ENCODE measurements at places on chromosomes 5 and 9. TPM values are rescaled to one million over a fixed set of nuclear protein-coding genes. Genes with fewer than 3 reads are reported as not detected.

RAI14 gene
- total RNA-seq: 36.0 TPM

SAP30L gene
- 35.5 TPM for total RNA-seq

DNA sequence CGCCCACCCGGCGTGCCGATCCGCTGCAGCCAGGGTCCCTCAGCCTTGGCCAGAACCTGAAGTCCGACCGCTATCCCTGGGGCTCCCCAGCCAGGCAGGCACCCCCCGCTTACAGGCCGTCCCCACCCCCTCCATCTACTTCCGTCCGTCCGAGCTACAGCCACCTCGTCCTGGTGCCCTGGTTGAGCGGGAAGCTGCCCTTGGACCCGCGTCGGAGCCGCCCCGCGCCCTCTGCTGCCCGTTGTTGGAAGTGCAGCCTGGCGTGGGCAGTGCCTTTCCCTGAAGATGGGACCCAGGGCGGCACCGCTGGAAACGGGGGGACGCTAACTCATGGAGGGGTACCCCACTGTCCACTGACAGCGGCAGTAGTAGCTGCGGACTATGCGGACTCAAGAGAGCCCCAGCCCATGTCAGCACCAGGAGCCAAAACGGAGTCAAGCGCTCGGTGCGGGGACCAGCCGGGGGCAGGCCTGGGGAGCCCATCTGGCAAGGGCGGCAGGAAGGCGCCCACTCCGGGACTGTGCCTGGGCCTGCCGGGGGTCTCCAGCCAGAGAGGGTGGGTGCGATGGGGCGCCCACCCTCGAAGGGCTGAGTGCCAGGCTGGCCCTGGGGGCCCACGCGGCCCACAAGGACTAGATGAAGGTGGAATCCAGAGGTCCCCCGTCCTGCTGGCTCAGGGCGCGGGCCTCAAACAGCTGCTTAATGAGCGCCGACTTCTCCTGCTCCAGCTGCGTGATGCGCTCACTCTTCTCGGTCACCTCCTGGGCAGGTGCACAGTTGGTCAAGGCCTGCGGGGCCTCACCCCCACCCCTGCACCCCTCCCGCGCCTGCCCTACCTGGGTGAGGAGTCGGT is 6.1 kb downstream of the SAPCD2 start:
- peaks cover 42% of the 10 kb centered on the region for H3K36me3 ChIP-seq
- H3K4me1 ChIP-seq: peaks cover 34% of the 10 kb centered on the region
- no peak overlapping the region for H3K4me3 ChIP-seq
- peaks cover under 1% of the 10 kb centered on the region for H3K27me3 ChIP-seq

MAP3K1 gene
- total RNA-seq: 31.7 TPM

ADAMTSL2 gene
- total RNA-seq: 6.9 TPM

GRCh38 chr5:156920042-156920860 is 42.8 kb downstream of the TIMD4 start:
- H3K4me1 ChIP-seq: no peaks in the 10 kb centered on the region
- no peak overlapping the region for H3K27ac ChIP-seq
- peak; percentile 43 for DNase-seq
- no peaks in the 10 kb centered on the region for H3K27me3 ChIP-seq
- no peak overlapping the region for H3K4me3 ChIP-seq

DNA sequence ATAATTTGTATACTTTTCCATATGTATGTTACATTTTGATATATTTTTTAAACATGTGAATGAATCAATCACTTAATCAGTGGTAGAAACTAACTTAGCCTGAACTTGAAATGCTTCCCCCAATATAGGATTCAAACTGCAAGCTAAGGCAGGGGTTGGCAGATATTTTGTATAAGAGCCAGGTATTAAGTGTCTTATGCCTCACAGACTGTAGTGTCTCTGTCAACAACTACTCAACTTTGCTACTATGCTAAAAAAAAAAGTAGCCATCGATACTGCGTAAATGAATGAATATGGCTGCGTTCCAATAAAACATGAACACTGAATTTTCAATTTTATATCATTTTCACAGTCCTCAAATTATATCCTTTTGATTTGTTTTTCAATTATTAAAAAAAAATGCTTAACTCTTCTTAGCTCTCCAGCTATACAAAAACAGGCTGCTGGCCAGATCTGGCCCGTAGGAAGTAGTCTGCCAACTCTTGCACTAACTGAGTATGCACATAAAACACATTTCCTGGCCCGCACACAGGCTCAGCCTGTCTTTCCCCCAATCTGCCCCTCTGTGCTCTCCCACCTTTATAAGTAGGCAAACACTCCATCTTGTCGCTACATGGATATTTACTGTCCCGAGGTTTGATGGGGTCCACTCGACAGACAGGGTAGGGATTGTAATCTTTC is 91.8 kb downstream of the SAXO1 start:
- no peak overlapping the region for H3K4me3 ChIP-seq
- no peak overlapping the region for H3K27ac ChIP-seq
- H3K27me3 ChIP-seq: no peaks in the 10 kb centered on the region
- no peak for DNase-seq

DEPDC1B gene
- total RNA-seq: 6.5 TPM

DNA sequence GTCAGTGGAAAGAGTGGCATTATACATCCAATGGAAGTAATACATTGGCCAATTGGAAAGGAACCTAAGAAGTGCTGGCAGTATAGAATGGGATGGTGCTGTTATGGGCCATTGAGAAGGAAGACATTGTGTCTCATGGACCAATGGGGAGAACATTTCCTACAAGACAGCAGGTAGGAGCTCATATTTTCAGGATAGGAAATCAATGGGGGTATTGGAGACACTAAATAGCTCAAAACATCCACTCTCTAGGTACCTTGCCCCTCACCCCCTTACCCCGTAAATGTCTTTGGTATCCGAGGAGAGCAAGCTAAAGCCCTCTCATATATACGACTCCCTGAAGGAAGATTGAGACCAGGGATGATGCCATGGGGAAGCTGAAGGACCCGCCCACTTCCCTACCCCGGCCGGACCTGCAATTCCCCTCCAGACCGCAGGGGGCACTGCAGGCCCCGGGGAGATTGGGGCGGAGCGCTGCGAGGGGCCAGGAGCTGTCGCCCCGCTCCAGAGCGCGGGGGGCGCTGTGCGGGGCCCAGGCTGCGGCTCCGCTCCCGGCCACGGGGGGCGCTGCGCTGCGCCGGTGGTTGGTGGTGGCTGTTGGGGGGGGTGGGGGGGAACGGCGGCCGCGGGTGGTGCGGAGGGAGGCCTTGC is at the start of gene KDM3B:
Gene KDM3B (plus strand): TSS at position 615 of the 651 bp plus-strand sequence. CDS start 111 bp downstream, outside the sequence.
- peaks cover 21% of the 10 kb centered on the region for H3K36me3 ChIP-seq
- peak within 1 kb of the TSS; percentile 89 for H3K4me3 ChIP-seq
- DNase-seq: peak; percentile 93

DNA sequence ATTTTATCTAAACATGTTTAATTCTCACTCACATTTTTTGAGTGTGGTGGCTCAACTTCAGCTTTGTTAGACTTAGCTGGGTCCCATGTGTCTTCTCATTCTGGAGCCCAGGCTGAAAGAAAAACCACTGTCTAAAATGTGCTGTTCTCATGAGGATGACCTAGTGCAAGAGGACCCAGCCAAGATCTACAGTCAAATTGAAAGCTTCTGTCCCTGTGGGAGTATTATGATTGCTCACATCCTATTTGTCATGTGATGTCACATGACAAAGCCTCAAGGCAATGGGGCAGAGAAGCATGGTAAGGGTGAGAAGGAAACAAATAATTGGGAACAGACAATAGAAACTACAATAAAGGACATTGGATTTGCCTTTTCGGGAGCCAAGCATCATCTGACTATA is 113.4 kb upstream of the ASTN2 start:
- no peaks in the 10 kb centered on the region for H3K4me1 ChIP-seq
- H3K27me3 ChIP-seq: no peaks in the 10 kb centered on the region
- H3K4me3 ChIP-seq: no peak overlapping the region
- no peaks in the 10 kb centered on the region for H3K36me3 ChIP-seq
- peak overlapping the region; percentile 3 for H3K27ac ChIP-seq
- DNase-seq: no peak

EGFLAM gene
- total RNA-seq: 124 TPM

PDE6A gene
- total RNA-seq: 0.10 TPM

DNA sequence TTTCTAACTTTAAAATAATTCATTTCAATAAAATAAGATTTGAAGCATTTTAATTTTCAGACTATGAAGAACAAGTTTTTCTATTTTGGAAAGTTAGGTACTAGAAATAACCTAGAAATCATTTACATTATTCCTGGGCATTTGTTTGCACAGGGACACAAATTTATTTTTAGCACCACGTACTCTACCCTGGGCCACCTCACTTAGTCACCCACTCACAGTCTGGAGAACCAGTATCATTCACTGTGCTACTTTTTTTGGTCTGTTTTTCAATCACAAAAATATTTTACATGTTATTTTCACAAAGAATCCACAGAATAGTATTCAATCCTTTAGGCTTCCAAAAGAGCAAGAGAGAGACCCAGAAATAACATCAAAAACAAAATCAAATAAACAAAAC is 128.6 kb upstream of the ACOT12 start:
- no peaks in the 10 kb centered on the region for H3K36me3 ChIP-seq
- no peaks in the 10 kb centered on the region for H3K27me3 ChIP-seq
- H3K4me1 ChIP-seq: no peaks in the 10 kb centered on the region

CSNK1G3 gene
- total RNA-seq: 76.3 TPM

MYOT gene
- total RNA-seq: 8.3 TPM

- no peak overlapping the region for H3K4me3 ChIP-seq
- H3K27ac ChIP-seq: no peak overlapping the region
- no peaks in the 10 kb centered on the region for H3K4me1 ChIP-seq
- no peak for DNase-seq
- H3K27me3 ChIP-seq: no peaks in the 10 kb centered on the region
Observed at GRCh38 chr9:80320916-80321315, 749.2 kb downstream of the TLE4 start.

- no peak for DNase-seq
- H3K27me3 ChIP-seq: no peaks in the 10 kb centered on the region
Observed at GRCh38 chr5:149801307-149801990, 71.3 kb downstream of the PPARGC1B start.

DNA sequence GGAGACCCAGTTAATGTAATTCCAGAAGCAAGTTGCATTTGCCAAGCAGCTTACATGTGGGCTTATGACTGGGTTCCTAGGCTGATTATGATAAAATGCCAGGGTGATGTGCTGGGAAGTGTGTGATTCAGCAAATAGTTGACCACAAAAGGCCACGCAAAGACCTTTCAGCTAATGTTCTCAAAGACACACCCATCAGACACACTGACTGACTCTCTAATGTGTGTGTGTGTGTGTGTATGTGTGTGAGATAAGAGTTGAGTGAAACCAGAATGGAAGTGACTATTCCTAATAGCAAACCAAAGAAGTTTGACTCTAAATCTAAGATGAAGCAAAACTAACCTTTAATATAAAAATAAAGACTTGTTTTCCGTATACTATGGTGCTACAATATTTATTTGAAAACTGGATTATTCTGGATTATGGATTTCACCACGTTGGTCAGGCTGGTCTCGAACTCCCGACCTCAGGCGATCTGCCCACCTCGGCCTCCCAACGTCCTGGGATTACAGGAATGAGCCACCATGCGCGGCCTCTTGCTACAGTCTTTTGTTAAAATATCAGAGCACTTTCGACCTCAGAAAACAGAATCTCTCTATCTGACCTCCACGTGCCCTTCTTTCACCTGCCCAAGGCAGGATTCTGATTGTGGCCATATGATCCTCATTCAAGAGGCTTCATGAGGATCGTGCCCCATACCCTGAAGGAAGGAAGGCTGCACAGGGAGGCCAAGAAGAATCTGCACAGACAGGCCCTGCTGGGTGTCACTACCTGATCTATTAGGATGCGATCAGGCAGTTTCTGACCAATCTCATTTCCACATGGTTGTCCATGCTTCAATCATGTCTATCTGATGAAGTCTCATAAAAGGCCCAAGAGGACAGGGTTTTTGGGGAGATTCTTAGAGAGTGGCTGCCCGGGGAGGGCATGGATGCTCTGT is 75.6 kb downstream of the USP20 start:
- no peak overlapping the region for H3K27ac ChIP-seq
- no peak for DNase-seq
- H3K4me3 ChIP-seq: no peak overlapping the region
- H3K36me3 ChIP-seq: peaks cover 30% of the 10 kb centered on the region
- no peaks in the 10 kb centered on the region for H3K27me3 ChIP-seq

DNA sequence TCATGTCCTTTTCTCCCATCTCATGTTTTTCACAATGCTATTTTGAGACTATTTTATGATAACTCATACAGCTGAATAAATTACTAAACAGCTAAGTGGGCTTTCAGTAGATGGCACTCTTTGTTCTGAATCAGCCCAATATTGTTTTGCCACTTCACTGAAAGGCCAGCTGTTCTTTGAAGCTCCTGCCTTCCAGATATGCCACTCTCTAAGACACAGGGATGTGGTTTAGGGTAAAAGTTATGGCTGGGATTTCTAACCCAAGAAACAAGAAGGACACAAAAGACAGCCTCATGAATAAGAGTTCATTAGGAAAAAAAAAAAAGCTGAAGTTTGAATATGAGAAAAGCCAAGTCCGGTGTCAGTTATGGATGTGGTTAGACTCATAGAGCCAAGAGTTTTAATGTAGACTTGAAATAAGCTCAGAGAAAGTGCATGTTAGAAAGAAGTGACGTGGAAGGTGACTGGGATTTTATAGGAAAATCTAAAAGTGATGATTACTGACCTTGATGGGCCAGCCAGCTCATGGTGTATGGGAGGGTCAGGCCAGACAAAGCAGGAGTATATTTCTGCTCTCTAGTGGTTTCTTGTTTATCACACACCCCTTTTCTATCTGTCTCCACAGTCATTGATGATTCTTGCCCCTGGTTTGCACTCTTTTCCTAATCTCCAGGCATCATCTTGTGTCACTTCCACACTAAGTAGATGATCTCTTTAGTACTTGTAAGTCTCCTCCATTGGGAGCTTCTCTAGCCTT is 488.5 kb downstream of the NR2F1-AS1 start:
- H3K27ac ChIP-seq: no peak overlapping the region
- no peak overlapping the region for H3K4me3 ChIP-seq
- no peaks in the 10 kb centered on the region for H3K36me3 ChIP-seq

GRCh38 chr5:42089705-42090104 is 164.6 kb downstream of the FBXO4 start:
- H3K27ac ChIP-seq: no peak overlapping the region
- H3K4me1 ChIP-seq: no peaks in the 10 kb centered on the region
- no peak overlapping the region for H3K4me3 ChIP-seq
- no peak for DNase-seq
- no peaks in the 10 kb centered on the region for H3K36me3 ChIP-seq

DNA sequence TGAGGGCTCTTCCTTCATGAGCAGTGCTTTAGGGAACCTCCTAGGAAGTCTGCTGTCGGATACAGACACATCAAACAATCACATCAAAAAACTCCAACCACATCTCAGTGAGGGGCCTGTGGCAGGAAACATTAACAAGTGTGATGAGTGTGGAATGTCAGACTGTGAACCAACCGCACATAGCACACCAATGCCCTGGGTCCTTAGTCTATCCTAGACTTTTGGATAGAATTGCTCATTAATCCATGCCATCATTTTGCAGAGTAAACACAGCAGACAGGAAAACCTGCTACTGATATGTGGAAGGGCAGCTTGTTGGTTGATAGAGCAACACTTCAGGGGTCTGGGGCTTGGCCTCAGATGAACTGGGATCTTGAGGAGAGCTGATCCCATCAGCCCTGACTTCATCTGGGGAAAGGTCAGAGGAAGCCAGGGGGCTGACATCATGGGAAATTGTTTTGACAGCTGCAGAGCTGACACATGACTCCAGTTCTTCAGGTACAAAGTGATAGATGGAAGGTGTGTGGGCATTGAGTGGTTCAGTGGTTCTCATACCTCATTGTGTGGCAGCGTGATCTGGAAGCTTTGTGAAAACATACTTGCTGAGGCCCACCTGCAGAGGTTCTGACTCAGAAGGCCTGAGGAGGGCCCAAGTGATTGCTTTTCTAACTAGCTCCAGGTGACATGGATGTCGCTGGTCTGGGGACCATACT is 193.3 kb downstream of the DIRAS2 start:
- H3K4me3 ChIP-seq: no peak overlapping the region
- DNase-seq: no peak
- H3K27me3 ChIP-seq: no peaks in the 10 kb centered on the region
- H3K36me3 ChIP-seq: no peaks in the 10 kb centered on the region
- no peaks in the 10 kb centered on the region for H3K4me1 ChIP-seq

Measured in spinal cord (tissue), 10 donors.